Pancreas (tissue), 10 donors: ENCODE measurements at places on chromosomes 7 and 10. TPM values are rescaled to one million over a fixed set of nuclear protein-coding genes. Genes with fewer than 3 reads are reported as not detected.

The HOXA7 gene
- 0.49 TPM for polyA plus RNA-seq

- H3K4me3 ChIP-seq, result no peak overlapping the region
- H3K27me3 ChIP-seq, result no peaks in the 10 kb centered on the region
- peaks cover 19% of the 10 kb centered on the region for H3K4me1 ChIP-seq
- H3K27ac ChIP-seq, result peak overlapping the region; percentile 8
- no peaks in the 10 kb centered on the region for H3K36me3 ChIP-seq
- DNase-seq, result no peak
These were observed 135.8 kb downstream of the ARID5B start for GRCh38 chr10:62037166-62037831.

- peaks cover 8% of the 10 kb centered on the region for H3K4me1 ChIP-seq
- DNase-seq, result no peak
- H3K27me3 ChIP-seq, result no peaks in the 10 kb centered on the region
- H3K36me3 ChIP-seq, result no peaks in the 10 kb centered on the region
- H3K4me3 ChIP-seq, result no peak overlapping the region
These were observed 108.8 kb downstream of the AHR start for GRCh38 chr7:17407229-17407628.

The HOXA2 gene
- 0.27 TPM for polyA plus RNA-seq
